ENCODE measurements at places on chromosomes 12 and 14. TPM values are rescaled to one million over a fixed set of nuclear protein-coding genes. Genes with fewer than 3 reads are reported as not detected.

- no peak for DNase-seq
- H3K27ac ChIP-seq, result no peak overlapping the region
- no peaks in the 10 kb centered on the region for H3K36me3 ChIP-seq
- H3K4me3 ChIP-seq, result no peak overlapping the region
- H3K4me1 ChIP-seq, result no peaks in the 10 kb centered on the region
- H3K27me3 ChIP-seq, result no peaks in the 10 kb centered on the region
Observed at GRCh38 chr12:70667253-70667652, 30.0 kb upstream of the PTPRB start.

GRCh38 chr12:68119250-68119649, 40.3 kb downstream of the IFNG start:
- H3K27me3 ChIP-seq, result no peaks in the 10 kb centered on the region
- H3K4me3 ChIP-seq, result no peak overlapping the region
- H3K27ac ChIP-seq, result no peak overlapping the region
- H3K4me1 ChIP-seq, result no peaks in the 10 kb centered on the region
- no peaks in the 10 kb centered on the region for H3K36me3 ChIP-seq
- no peak for DNase-seq

DNA sequence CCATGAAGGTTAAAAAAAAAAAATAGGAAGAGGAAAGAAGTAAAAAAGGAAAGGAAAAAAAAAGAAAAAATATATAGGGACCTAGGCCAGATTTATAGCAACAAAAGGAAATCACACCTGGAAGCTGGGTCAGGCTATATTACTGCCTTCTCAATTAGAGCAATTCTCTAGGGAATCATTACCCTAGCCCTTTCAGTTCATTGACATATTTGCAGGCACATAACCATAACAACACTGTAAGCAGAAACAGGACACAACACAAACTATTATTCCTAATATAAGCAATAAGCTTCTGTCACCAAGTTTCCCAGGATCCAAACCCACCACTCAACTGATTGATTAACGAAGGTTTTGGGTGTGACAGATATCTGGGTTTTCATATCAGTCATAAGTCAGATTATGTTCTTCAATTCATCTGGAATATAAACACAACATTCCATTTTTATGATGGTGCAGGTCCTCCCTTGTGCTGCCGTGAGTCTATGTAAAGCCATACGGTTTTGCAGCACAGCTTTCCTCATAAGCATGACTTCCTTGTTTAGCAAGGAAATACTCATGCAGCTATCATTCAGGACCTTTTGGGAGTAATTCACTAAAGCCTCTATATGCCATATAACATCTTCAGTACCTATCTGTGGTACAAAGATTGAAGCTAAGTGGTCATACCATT, 4.2 kb downstream of the PCNX4 start:
- no peak for DNase-seq

DNA sequence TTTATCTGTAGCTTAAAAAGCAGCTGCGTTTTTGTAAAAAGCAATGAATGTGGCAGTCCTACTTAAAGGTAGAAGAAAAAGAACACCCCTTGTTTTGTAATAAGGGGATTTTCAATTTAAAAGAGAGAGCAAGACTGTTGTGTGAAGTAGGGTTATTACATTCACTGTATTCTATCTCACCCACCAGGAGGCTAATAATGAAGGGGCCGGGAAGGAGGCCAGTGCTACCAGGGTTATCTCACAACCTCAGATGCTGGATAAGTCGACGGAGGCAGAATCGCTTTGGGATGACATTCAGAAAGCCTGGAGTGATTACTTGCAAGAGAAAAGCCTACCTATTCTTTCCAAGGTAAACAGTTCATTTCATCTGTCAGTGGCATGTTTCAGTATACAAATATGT, 97.7 kb downstream of the RMST start:
- H3K36me3 ChIP-seq, result no peaks in the 10 kb centered on the region
- H3K4me1 ChIP-seq, result no peaks in the 10 kb centered on the region
- no peak overlapping the region for H3K27ac ChIP-seq
- DNase-seq, result no peak
- no peak overlapping the region for H3K4me3 ChIP-seq

- H3K27ac ChIP-seq, result no peak overlapping the region
- no peaks in the 10 kb centered on the region for H3K27me3 ChIP-seq
- H3K36me3 ChIP-seq, result peaks cover 14% of the 10 kb centered on the region
- H3K4me1 ChIP-seq, result no peaks in the 10 kb centered on the region
- H3K4me3 ChIP-seq, result no peak overlapping the region
- no peak for DNase-seq
Observed at GRCh38 chr12:130795906-130796305, 43.1 kb downstream of the STX2 start.

DNA sequence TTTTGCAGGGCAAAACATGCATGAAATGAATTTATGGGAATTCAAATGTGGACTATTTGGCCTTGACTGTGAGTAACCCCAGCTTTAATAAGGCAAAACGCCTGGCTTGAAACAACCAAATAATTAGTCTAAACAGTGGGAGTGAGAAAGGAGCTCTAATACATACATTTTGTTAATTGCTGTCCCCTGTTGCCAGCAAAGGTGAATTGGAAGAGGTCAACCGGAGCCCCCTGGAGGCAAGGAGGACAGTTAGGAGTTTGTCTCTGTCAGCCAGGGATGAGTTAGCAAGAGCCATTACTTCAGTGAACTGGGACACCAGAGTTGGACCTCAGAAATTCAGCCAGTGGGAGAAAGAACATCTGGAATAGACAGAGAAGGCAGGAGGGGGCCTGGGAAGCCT, 17.4 kb downstream of the KRT76 start:
- H3K4me1 ChIP-seq, result no peaks in the 10 kb centered on the region
- no peak overlapping the region for H3K4me3 ChIP-seq
- H3K27me3 ChIP-seq, result no peaks in the 10 kb centered on the region

The TAS2R30 gene
- 1.4 TPM for total RNA-seq

The SCN8A gene
- total RNA-seq, result 3.0 TPM

The CYP46A1 gene
- 0.93 TPM for total RNA-seq

The CCDC196 gene
- total RNA-seq, result 1.9 TPM
